Osteoblast (primary cell): ENCODE measurements at places on chromosomes 11 and 22. TPM values are rescaled to one million over a fixed set of nuclear protein-coding genes. Genes with fewer than 3 reads are reported as not detected.

ANO1 gene
- 0.88 TPM in 1 of 2 replicates, not detected in the other for total RNA-seq

ARCN1 gene
- total RNA-seq = 162 and 172 TPM in 2 replicates

NXPE2 gene
- total RNA-seq = under 0.01 and 0.29 TPM in 2 replicates

DMC1 gene
- total RNA-seq = 2.7 and 3.3 TPM in 2 replicates

EI24 gene
- 76.0 and 85.2 TPM in 2 replicates for total RNA-seq
